ENCODE measurements at places on chromosomes 2 and 18.

DNA sequence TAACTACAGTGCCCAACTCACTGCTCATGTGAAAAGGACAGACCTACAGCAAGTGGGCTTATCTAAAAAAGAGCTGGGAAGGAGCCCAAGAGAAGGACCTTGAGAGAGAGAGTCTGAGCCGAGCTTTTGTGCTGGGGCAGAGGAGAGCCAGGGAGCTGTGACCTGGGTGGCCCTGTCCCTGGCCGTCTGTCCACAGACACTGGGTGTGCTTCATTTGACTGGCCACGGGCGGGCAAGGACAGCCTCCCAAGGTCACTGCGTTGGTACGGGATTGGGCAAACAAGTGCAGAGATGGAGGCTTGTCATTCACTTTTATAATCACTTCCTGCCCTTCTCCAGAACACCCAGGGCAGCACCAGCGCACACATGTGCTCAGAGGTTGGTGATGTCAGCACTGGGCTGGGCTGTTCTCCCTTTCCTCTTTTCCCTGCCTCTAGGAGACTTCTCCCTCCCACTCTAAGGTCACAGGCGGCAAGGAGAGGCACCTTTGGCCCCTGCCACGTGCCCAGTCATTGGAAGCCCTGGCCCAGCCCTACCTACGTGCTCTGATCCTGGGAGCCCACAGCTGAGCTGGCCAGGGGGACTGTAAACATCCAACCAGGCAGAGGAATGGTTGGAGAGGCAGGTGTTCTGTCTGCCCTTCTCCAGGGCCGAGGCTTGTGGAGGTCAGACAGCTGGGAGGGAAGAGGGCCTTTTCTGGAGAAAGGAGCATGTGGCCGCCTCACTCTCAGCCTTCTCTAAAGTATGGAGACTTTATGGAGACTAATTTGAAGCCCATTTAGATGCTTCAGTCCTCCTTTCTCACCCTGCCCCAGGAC is 6.4 kb upstream of the PSD4 start:
- H3K27ac ChIP-seq, result no peak overlapping the region
- no peak overlapping the region for H3K4me3 ChIP-seq
- H3K4me1 ChIP-seq, result peaks cover 12% of the 10 kb centered on the region
- H3K27me3 ChIP-seq, result peaks cover 7% of the 10 kb centered on the region
- no peak for DNase-seq

GRCh38 chr2:228600265-228600664 is 418.8 kb upstream of the SPHKAP start:
- no peak for DNase-seq
- H3K27ac ChIP-seq, result no peak overlapping the region
- no peak overlapping the region for H3K4me3 ChIP-seq
- 0 out of 2 replicates have a peak, but pooled peaks cover 3% of the 10 kb centered on the region for H3K4me1 ChIP-seq
- no peaks in the 10 kb centered on the region for H3K36me3 ChIP-seq

- no peak overlapping the region for H3K27ac ChIP-seq
- H3K4me3 ChIP-seq, result no peak overlapping the region
- H3K27me3 ChIP-seq, result no peaks in the 10 kb centered on the region
- H3K36me3 ChIP-seq, result peaks cover 10% of the 10 kb centered on the region
- DNase-seq, result no peak
These were observed 154.2 kb upstream of the KYNU start for GRCh38 chr2:142723236-142723635.

DNA sequence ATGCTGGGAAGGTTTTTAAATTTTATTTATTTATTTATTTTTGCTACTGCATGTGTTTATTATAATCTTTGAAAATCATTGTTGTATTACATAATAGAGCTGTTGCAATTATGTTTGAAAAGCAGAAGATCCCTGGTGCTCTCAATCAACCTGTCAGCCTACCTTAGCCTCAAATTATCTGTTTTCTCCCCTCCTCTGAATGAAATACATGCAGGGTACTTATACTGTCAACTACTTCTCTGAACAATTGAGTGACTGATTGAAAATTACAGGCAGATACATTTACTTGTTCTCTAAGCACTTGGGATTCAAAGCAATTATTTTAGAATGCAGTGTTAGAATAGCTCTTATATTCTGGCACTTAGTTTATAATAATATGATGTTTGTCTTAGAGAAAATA is 8.1 kb downstream of the KYNU start:
- no peak for DNase-seq
- H3K36me3 ChIP-seq, result peaks cover 3% of the 10 kb centered on the region
- no peak overlapping the region for H3K4me3 ChIP-seq
- peaks cover 5% of the 10 kb centered on the region for H3K4me1 ChIP-seq
- no peaks in the 10 kb centered on the region for H3K27me3 ChIP-seq

- DNase-seq, result no peak
- H3K4me3 ChIP-seq, result no peak overlapping the region
- no peak overlapping the region for H3K27ac ChIP-seq
- H3K4me1 ChIP-seq, result peaks cover 32% of the 10 kb centered on the region
- H3K27me3 ChIP-seq, result no peaks in the 10 kb centered on the region
These were observed 7.7 kb upstream of the OXER1 start for GRCh38 chr2:42771546-42772153.

- peak; percentile 25 for DNase-seq
- peak overlapping the region; percentile 97 for H3K27ac ChIP-seq
- peaks cover 31% of the 10 kb centered on the region for H3K4me1 ChIP-seq
- no peaks in the 10 kb centered on the region for H3K36me3 ChIP-seq
- no peaks in the 10 kb centered on the region for H3K27me3 ChIP-seq
- H3K4me3 ChIP-seq, result peak overlapping the region; percentile 70
These were observed 82.0 kb downstream of the NRP2 start for GRCh38 chr2:205764270-205764746.

DNA sequence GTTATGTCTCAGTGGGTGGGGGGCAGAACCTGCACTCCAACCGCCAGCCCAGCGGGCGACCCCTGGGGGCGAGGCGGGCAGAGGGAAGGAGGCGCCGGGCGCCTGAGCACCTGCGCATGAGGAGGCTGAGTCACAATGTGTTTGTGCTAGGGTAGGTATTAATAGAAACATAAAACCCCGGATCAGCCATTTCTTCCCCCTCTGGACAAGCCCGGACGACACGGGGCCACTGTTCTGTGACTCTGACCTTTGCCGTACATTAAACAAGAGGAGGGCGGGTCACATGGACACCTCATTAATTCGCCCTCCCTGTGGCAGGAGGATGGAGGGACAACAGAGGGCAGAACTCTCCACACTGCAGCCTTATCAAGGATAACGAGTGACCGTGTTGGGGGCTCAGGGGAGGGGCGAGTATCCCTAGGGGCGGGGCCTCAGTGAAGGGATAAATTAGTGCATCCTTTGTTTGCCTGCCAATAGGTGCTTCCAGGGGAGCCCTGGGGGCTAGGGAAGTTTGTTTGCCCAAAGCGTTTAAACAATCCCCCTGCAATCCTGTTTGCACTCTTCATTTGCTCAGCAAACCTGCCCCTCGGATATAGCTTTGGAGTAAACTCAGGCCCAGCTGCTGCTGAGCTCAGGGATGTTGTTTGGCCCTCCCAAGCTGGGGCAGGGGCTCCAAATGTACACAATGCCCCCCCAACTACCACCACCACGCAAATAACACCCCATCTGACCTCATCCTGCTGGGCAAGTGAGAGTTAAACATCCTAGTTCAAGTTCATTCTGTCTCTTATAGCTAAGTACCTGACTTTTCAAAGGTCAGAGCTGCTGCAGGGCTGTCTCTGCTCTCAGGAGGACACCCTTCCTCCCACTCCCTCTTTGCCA is 171.2 kb upstream of the GLI2 start:
- no peaks in the 10 kb centered on the region for H3K36me3 ChIP-seq
- H3K27ac ChIP-seq, result no peak overlapping the region
- peaks cover 7% of the 10 kb centered on the region for H3K4me1 ChIP-seq
- H3K27me3 ChIP-seq, result peaks cover 2% of the 10 kb centered on the region
- H3K4me3 ChIP-seq, result no peak overlapping the region
- peak; percentile 50 for DNase-seq

All from WTC11 (cell line).